Cardiac fibroblast (primary cell): ENCODE measurements at places on chromosomes 7 and 10.

DNA sequence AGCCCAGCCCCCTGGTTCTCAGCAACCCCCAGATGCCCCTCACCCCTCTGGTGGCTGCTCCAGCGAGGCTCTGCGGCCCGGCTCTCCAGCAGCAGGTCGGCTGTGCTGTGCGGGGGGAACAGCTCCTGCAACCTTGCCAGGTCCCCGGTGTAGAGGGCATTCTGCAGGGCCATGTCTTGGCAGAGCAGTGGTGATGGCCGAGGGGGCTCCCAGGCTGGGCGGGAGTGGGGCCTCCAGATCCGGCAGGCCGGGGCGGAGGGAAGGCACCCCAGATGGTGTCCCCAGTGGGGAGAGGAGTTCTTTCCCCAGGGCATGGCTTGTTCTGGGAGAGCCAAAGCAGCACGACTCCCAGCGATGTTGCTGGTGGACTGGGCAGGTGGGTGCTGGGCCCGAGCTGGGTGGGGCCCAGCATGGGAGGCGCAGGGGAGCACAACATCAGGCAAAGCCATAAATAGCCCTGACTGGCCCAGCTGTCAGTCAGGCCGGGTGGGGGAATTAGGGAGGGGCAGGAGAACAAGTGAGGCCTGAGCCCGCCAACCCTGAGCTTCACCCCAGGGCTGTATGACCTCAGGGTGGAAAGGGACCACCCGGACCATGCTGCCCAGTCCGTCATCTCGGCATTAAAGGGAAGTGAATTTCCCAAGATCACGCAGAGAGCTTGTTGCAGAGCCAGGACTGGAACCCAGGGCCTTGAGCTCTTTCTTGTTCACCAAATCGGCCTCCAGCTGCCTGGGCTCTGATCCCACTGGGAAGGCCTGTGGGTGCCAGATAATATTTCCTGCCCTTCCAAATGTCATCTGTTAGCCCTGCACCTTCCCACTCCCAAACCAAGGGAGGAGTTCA, 580 bp upstream of the ASB10 start:
- DNase-seq, result no peak

DNA sequence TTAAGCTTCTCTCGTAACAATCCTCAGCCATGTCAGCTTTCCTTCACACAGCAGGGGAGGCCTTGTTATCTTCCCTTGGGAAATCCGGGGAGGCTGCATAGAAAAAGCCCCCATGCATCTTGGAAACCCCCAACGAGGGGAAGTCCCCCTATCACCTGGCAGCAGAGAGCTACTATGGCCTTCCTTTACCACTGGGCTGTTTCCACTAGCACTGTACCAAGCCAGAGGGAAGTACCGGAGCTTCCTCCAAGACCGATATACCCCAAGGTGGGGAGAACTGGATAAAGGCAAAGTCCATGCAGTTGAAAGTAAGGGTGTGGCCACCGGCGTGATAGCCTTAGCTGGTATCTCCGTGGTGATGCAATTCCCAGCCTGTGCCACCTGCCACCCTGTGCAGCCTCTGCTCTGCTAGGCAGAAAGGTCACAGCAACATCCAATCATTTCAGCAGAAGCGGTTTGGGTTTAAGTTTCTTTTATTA, 4.4 kb upstream of the CLIP2 start:
- DNase-seq, result no peak

DNA sequence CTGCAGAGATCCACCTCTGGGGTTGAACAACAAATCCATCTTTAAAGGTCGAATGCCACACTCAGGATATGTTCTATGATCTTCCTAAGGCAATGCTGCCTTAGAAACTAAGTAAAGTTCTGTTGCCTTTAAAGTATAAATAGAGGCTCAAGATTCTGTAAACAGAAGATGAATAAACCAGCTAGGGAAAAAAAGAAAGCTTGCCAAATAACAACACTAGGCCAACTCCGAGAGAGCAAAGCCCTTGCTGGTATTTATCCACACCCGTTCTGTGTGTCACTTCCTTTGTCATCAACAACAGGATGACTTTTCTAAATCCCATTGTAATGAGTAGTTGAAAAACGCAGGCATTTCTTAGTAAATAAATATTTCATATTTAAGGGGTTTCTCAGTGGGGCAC, 330.0 kb upstream of the GLI3 start:
- peak; percentile 73 for DNase-seq

DNA sequence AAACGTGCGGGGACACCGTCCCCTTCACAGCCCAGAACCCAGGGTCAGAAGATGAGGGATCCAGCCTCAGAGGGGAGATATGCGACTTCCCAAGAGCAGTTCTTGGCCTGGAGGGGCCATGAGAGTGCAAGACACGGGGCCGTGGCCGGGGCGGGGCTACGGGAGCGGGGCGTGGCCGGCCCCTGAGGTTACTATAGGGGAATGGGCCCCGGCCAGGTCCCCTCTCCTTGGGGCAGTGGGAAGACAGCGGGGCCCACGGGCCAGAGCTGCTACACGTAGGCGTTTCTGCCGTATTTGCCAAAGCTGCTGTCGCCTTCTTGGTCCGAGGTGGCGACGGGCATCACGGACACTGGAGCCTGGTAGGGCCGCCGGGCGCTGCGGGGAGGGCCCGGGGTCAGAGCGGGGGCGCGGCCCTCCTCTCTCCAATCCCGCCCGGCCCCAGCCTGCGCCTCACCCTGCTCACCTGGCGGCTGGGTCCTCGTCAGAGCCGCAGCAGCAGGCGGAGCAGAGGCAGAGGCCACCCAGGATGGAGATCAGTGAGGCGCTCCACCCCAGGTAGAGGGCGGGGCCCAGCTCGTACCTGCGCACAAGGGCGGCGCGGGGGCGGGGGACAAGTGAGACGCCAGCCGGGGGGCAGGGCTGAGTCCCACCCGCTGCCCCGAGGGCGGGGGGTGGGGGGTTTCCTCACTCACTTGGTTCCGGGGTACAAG, 5.3 kb downstream of the CLDN15 start:
- no peak for DNase-seq

DNA sequence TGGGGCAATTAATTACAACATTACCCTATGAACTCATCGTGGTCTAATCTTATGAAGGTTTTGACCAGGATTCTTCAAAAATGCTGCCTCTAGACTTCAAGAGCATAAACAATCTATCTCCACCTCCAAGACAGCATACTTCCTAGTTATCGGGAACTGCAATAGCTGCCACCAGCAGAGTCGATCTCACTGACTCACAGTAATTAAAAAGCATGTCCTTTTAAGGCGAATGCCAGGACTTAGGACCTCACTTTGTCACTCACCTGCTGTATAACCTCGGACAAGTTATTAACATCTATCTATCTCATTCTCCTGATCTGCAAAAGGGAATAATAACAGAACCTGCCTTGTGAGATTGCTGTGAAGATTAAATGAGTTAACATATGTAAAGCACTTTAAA, 666.0 kb upstream of the COBL start:
- DNase-seq, result no peak

DNA sequence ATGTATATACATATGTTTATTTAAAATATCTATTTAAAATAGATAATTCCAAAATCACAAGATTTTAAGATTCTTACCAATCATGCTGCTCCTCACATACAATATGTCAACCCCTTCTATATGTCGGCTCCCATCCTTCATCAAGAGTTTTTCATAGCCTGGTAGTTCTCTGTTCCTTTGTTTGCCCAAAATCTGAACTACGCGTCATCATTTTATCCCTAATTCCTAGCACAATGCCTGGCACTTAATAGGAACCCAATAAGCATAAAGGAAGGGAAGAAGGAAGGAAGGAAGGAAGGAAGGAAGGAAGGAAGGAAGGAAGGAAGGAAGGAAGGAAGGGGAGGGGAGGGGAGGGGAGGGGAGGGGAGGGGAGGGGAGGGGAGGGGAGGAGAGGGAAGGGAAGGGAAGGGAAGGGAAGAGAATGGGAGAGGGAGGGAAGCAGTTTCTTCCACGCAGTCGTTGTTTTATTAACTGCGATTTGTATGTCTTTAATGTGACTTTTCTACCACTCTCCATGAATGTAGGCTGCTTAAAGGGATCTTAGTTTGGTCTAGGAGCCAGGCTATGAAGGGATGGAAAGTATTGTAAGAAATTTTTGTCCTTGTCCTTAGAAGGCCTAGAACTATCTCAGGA, 83.3 kb upstream of the PCGF5 start:
- DNase-seq, result no peak

- peak; percentile 97 for DNase-seq
These were observed 69.9 kb upstream of the GTF2I start for GRCh38 chr7:74587435-74588126.
